ENCODE measurements at places on chromosomes 2 and 18.

- no peak for DNase-seq
Observed at GRCh38 chr2:85158559-85159273, 25.5 kb downstream of the TCF7L1 start.

- DNase-seq: peak; percentile 70
Observed at GRCh38 chr2:106885971-106886915, at the start of gene ST6GAL2. TSS of gene ST6GAL2 (minus strand) at chr2:106886167. CDS start at chr2:106843977, 42,190 bp downstream.

DNA sequence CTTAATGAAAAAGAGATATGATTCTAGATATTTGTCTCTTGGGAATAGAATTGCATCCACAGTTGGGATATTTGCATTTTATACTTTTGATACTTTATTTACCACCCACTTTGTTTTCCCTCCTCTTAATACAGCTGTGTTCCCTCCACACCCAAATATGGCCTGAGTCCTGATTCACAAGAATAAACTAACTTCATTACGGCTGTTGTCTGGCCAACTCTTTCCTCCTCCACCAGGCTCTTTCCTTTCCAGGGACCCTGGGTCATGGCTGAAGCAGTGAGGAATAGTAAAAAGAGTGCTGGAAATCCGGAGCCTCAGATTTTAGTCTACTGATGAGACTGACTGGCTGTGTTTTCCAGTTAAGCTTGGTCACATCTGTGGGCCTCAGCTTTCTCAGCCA, 48.4 kb upstream of the STAM2 start:
- DNase-seq: no peak

DNA sequence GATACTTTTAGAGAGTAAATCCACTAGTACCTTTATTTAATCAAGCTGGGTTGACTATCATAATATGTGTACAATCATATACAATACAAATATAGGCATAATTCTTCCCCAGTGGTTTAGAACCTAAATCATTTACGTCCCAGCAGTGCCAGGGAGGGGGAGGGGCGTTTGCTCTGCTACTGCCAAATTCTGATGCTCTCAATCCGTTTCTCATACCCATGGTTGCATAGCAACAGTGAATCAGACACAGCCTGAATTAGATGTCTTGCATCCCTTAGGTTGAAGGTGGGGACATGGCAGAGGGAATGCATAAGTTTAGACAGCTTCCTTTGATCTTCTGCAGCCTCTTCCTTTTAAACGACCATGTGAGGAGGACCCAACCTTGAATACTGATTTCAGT, 135.4 kb downstream of the ABCA12 start:
- peak; percentile 19 for DNase-seq

GRCh38 chr2:11082880-11083279, 72.4 kb upstream of the SLC66A3 start:
- no peak for DNase-seq

- DNase-seq: peak; percentile 83
Observed at GRCh38 chr2:69565431-69565839, 78.1 kb downstream of the AAK1 start.

DNA sequence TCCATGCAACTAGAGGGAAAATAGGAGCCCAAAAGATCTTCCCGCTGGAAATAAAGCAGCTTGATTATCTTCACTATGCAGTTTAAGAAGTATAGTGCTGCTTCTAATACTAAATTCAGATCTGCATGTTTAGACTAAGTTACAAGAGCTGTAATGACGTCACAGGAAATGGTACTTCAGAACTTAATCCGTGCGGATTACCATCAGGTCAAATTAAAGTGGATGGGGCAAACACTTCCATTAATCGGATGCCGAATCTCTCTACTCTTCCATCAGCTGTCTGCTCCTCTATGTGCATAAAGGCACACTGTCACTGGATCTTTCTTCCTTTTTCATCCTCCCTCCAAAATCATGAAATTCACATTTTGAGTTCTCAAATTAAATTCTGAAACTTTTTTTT, 52.6 kb downstream of the TRAPPC12 start:
- no peak for DNase-seq

DNA sequence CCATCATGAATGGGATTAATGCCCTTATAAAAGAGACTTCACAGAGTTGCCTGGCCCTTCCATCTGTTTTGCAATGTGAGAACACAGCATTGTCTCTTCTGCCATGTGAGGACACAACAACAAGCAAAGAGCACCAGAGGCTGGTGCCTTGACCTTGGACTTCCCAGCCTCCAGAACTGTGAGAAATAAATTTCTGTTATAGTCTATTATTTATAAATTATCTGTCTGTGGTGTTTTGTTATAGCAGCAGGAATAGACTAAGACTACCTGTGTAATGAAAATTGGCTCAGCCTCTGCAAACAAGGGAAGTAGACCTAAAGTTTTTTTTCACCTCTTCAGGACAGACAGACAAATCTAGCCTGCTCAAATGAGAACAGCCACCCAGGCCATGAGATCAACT, 19.3 kb upstream of the ZC3H15 start:
- no peak for DNase-seq

DNA sequence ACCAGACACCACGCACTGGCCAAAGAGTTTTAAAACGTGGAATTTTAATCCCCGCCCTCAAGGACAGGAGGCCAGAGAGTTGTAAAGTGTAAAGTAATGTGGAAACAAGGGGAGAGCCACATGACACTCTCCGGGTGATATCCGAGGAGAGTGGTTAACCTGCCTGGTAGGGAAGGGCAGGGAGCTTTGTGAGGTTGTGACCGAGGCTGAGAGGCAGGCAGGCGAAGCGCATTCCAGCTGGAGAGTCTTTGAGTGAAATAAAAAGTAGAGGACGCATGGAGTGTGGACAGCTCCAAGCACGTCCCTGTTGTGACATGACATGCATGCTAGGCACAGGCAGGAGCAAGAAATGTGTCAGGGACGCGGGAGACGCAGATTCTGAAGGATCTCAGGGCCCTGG, 539.5 kb downstream of the RNF144A start:
- DNase-seq: no peak

- DNase-seq: no peak
Observed at GRCh38 chr2:111951486-111951885, 53.1 kb downstream of the MERTK start.

DNA sequence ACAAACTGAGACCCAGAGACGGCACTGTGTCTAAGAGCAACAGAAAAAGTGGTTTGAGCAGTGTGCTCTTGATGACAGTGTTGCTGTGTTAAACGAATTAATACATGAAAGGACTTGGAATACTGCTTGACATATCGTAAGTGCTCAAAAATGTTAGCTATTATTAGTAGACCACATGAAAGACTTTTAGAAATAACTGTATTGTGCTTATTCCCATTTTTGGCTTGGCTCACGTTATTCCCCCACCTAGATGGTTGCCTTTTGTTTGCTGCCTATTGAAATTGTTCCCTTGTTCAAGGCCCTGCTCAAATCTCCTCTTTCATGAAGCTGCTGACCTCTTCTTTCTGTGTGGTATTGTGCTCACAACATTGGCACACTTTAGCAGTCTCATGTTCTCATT, 27.8 kb upstream of the C2orf74 start:
- DNase-seq: no peak

GRCh38 chr2:158182676-158183295, 81.1 kb downstream of the UPP2 start:
- no peak for DNase-seq

DNA sequence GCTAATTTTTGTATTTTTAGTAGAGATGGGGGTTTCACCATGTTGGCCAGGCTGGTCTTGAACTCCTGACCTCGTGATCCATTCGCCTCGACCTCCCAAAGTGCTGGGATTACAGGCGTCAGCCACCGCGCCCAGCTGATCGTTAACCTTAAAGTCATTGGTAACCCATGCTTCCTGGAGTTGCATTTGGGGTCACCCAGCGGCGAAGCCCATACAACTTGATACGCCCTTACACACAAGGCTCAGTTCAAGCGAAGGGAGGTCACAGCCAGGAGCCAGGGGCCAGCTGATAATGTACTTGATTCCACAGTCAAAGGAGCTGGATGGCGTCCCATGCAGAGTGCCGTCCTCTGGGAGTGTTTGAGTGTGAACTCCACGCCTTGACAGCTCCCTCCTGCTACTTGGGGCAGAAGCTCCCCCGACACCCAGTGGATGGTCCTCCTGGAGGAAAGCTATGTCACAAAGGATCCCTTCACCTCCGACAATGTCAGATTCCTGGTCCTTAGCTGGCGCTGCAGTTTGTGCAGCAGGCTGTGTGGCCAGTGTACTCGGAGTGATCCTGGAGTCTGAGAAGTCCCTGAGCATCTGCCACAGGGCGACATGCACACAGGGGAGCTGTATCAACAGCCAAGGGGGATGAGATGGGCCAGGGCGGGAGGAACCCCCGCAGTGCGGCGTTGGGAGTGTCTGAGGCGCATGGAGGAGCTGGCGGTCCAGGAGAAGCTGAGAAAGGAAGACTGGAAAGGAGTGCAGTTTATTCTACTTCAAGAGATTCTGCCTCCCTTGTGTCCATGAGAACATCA, 7.9 kb downstream of the CLHC1 start:
- DNase-seq: peak; percentile 32

- DNase-seq: no peak
Observed at GRCh38 chr2:38592951-38593350, 9.8 kb downstream of the HNRNPLL start.

GRCh38 chr18:7608174-7608550, 41.0 kb downstream of the PTPRM start:
- DNase-seq: no peak

DNA sequence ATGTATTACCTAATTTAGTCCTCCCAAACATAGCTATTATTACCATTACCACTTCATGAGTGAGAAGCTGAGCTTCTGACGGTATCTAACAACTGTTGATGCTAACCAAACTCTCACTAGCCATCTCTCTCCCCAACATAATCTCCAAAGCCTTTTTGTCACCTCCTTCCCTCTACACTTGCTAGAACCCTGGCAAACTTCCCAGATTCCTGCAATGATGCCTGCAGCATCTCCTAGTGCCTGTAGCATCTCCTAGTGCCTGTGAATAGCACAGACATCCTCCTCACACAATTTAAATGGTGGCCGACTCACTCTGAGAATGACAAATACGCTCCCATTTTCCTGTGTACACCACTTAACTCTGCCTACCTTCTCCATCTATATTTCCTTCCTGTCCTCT, 126.7 kb downstream of the STK39 start:
- DNase-seq: no peak

GRCh38 chr2:240573071-240573515, 4.8 kb downstream of the RNPEPL1 start:
- no peak for DNase-seq

GRCh38 chr2:157326698-157327097, 1.1 kb upstream of the ERMN start:
- DNase-seq: no peak

GRCh38 chr2:10346929-10347561, 44.3 kb downstream of the HPCAL1 start:
- DNase-seq: no peak

DNA sequence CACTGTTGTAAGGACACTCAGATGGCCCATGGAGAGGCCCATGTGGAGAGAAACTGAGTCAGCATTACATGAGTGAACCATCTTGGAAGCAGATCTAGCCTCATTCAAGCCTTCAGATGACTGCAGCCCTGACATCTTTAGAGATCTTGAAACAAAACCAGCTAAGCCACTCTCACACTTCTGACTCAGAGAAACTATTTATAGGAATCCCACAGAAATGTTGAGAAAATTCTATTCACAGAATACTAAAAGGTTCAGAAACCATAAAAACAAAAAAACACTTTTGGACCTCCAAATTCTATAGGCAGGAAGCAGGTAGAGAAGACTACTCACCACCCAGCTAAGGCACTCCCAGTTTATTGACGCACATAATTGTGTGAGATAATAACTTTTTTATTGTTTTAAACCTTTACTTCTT, 8.7 kb downstream of the TMEM169 start:
- no peak for DNase-seq

DNA sequence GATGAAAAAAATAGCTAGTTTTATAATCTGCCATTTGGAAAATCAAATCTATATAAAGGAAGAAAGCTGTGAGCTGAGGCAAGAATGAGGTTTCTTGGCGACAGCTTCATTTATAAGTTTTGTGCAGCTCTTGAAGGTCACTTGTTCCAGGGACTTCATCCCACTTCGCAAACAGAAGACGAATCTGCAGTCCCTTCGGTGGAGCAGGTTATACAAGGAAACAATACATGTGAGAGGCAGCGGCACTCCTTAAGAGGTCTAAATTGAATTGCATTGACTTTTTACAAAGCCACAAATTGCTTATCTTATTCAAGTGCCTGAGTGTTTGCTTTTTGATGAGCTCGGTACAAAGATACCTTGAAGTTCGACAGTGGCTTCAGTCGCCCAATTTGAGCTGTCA, 72.2 kb downstream of the C1QL2 start:
- no peak for DNase-seq

DNA sequence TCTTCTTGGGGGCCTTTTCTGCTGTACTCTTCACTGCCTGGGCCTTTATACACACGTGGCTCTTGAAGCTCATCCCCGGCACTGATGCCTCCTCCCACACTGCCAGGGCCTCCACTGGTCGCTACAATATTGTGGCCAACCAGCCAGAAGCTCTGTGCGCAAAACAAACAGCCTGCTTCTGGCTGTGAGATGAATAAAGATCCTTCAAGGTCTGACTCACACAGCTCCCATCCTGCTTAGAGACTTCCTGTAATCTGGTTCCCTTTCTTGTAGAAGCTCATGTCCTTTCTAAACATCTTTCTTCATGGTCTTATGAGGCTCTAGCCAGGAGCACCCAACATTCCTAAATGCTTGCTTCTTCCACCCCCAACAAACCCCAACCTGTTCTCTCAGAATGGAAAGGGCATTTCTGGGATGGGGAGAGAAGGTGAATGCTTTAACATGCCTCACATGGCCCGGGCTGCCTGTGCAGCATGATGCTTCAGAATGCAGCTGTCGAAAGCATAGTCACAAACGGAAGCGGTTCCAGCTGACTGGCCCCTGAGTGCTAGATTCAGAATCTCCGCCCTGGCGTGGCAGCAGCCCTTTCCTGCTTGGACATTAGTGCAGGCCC, 24.6 kb downstream of the NRP2 start:
- no peak for DNase-seq

DNA sequence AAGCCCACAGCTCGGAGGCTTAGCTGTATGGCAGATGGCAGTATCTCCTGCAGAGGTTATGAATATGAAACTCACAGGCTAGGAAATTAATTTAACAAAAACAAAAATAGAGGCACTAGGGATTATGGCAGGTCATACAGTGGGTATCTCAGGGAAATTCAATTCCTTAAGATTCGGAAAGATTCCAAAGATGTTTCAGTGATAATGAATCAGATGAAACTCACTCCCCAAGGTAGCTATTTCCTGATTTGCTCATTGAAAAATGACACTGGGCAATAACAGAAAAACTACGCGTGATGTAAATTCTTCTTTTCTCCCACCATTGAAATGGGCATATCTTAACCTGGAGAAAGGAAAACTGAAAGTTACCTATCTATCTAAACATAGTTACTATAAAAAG, 414.1 kb downstream of the STK39 start:
- DNase-seq: no peak

- no peak for DNase-seq
Observed at GRCh38 chr2:43348908-43349661, 122.7 kb upstream of the ZFP36L2 start.

GRCh38 chr2:36439084-36439483, 83.5 kb downstream of the CRIM1 start:
- DNase-seq: no peak

- no peak for DNase-seq
Observed at GRCh38 chr2:78780256-78780655, 245.2 kb upstream of the REG3G start.

Measured in glutamatergic neuron (in vitro differentiated cells).